Transverse colon (tissue), 4 donors: ENCODE measurements at places on chromosomes 7 and 10.

DNA sequence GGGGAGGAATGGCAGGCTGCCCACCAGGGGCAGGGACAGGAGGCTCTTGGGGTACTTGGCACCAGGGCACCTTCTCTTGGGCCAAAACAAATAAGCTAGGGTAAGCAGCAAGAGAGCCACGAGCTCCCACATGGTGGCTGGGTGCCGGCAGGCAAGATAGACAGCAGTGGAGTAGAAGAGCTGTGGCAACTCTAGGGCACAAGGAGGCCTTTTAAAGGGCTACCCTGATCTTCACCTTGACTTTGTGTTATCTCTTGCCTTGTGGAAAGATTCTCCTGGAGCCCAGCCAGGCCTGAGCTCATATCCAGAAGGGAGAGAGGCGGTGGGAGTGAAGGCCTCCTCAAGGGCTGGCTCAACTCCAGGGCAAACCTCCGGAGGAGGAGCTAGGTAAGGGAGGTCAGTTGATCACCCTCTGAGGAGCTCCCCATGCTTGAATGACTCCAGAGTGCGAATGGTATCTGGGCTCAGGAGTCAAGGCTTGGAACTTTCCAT, at the start of gene CYP17A1:
Gene CYP17A1 (minus strand): TSS at position 184 of the 492 bp plus-strand sequence. CDS start 52 bp downstream, at position 132.
- no peak for DNase-seq

DNA sequence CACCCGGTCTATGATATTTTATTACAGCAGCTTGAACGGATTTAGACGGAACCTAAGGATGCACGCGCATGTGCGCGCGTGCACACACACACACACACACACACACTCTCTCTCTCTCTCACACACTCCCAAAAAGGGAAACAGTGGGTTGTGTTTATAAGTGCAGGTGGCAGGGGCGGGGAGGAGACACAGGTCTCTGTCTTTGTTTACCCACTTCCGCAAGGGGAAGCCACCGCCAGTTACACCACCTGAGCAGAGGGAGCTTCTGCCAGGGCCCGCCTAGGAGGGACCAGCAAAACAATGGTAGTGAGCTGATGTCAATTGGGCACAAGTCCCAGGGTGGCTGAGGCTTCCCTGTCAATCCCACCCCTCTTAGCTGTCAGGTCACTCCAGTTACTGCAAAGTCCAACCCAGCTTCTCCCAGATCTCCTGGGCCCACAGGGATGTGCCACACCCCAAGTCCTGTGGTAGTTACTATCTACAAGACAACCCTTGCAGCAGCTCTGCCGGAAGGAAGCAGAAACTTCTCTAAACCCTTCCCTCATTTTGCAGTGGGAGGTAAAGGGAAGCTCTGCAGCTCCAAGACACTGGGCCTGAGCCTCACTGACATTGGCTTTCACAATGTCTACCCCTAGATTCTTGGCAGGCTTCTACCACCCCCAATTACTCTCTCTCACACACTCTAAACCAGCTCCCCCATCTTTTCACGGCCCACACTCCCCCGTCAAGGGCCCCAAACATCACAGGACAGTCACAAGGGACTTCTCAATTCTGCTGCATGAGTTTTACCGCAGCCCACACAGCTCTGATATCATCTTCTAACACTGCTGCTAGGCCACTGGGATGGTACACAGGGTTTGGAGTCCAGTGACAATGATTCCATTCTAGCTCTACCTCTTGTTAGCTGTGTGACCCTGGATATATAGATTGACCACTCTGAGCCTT, 17.6 kb downstream of the ANXA11 start:
- DNase-seq = peak; percentile 83

DNA sequence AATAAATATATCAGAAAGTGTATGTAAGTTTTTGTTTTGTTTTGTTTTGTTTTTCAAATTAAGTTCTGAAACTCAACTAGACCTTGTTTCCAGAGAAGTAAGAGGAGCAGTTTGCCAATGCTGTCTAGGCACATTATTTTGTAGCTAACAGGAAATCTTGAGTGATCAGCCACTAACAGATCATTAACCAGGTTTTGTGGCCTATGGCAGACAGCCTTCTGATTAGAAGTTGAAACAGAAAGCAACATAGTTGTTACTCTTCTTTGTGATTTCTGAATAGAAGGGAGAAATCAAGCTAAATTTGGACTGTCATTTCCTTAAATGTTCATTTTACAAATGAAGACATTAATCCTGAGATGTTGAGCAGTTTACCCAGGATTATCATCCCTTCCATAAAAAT, 142.6 kb downstream of the PLXDC2 start:
- DNase-seq = no peak

DNA sequence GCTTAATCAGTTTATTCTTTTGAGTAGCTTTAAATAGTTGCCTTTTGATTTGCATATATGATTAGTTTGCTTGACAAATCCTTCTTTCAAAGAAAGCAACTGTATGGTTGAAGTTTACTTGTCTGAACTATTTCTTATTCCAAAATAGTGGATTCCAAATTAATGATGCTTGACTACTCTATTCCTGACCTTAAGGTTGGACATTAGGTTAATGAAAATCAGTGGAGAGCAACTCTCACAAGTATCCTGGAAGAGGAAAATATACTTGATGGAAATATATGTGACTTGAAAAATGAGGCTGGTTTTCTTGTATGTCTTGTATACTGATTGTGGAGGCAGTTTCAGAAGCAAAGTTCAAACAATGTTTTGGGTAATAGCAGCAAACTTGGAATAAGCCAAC, 369.2 kb upstream of the PODXL start:
- DNase-seq = no peak

DNA sequence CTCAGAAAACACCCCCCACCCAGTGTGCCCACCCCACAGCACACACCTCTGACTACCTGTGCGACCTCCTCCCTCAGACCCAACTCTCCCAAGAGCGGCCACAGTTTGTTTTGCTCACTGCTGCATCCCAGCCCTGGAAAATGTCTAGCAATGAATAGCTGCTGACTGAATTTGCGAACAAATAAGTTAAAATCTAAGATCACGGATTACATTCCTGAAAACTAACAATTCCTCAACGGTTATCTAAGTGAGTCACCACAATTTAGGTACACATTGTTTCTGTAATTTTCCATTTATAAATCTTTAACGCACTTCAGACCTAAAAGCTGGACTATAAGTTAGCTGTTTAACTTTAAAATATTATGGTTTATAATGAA, 235.2 kb downstream of the ZMYND11 start:
- DNase-seq = no peak
